Stimulated activated naive CD8-positive, alpha-beta T cell treated with anti-CD3 and anti-CD28 coated beads, Interleukin-15, Interleukin-2, amounts not matched to agents 100 U/mL and 50 U/mL, for 24 hours (primary cell): ENCODE measurements at places on chromosomes 7 and 10.

GRCh38 chr10:88136712-88137111 lies 273.3 kb downstream of the PTEN start:
- no peak for DNase-seq

DNA sequence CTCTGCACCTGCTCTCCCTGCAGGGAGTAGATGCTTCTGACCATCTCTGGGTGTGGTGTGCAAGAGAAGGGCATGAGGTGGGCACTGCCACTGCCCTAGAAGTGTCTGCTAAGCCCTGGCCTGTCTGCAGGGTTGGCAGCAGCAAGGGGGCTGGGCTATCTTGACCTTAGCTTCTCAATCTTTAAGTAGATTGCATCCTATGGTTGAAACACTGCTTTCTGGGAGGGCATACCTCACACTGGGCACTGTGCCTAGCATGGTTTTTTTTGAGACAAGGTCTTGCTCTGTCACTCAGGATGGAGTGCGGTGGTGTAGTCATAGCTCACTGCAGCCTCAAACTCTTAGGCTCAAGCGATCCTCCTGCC lies 54.9 kb downstream of the CLIP2 start:
- DNase-seq, result no peak

DNA sequence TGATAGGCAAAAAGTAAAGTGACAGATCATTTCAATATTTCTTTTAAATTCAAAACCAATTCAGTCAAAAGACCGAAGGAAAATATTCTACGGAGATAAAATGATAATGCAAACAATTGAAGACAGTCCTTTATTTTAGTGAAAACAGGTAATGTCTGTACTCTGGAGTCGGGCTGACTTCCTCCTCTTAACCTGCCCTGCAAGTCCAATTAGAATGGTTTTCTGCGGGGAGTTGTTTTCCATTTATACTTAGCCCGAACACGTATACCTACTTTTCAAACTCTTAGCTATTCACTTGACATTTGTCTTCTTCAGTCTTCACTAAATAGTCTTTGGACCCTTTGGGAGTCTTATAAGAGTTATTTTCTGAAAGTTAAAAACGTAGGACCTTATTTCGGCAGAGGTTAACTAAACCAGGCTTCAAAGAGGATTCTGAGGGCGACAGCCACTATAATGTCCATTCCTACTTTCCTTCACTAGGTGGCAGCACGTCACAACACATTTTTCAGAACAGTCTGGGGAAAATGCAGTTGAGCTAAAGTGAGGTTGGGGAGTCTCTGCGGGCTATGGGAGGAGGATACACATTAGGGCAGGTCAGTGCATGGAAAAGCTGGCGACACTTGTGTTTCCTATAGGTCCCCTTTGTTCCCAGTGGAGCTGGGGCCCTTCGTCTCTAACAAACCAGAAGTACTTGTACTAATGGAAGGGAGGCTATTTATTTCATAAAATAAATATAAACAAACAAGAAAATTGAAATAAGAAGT lies 472.0 kb downstream of the KCNMA1 start:
- DNase-seq, result peak; percentile 43

DNA sequence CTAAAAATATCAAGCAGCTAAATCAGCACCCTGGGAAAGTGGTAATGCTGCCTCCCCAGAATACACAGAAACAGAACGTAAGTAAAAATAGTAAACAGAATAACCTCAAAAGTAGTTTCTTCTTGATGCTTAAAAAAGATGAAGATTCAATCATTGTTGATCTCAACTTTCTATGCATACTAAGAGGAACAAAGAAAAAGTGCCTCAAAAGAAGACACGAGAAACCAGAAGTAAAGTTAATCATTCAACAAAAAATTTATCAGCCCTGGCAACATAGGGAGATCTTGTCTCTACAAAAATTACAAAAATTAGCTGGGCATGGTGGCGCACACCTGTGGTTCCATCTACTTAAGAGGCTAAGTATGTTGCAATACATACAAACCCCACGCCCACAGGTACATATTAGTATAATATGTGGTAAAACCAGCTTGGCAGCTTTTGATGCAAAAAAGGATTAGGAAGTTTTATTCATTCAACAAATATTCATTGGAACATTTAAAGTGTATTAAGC lies 153.7 kb downstream of the NRBF2 start:
- DNase-seq, result no peak

- no peak for DNase-seq
These were observed 15.9 kb downstream of the PRKG1 start for GRCh38 chr10:51090190-51090589.

- no peak for DNase-seq
These were observed 19.9 kb upstream of the CRHR2 start for GRCh38 chr7:30702200-30702599.

- no peak for DNase-seq
These were observed 59.3 kb downstream of the OSBPL3 start for GRCh38 chr7:24920451-24921361.

DNA sequence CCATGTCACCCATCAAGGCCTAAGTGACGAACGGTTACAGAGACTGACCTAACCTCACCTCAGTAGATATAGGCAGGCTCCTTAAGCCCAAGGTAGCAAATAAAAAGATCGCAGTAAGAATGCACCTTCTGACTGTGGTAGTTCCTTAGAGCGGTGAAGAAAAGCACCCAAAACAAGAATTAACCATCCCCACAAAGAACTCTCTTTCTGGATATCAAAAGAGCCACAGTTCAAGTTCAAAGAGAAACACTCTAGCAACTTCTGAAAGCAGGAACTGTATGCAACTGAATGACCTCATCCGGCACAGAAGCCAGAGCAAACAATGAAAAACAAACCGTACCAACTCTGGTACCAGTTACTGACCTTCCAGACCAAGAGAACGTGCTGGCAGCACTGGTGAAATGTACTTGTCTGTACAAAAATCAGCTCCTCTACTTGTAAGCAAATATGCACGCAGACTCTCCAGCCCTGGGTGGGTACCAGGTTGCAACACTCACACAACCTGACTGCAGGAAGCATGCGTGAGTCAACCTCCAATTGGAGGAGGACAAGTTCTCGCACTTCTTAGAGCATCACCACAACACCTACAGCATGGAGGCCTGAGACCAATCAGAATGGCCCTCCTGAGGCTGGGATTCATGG lies 202.7 kb downstream of the FAM107B start:
- peak; percentile 51 for DNase-seq

DNA sequence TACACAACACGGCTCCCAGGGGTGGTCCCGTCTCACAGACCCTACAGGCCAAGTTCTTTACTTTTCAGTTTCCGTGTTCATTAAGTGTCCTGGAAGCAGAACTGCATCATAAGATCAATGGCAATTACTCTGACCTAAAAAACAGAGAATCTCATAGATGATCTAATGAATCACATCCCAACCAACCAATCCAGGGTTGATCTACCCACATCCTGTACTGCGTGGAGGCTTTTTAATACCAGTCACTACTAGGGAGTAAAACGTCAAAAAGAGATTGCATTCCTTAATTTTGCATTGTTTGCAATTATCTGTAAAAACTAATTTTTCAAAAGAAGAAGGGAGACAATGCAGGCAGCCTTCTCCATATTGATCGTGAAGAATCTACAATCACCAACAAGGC lies 72.6 kb downstream of the PARD3 start:
- DNase-seq, result no peak

- DNase-seq, result no peak
These were observed 8.6 kb upstream of the WBP1L start for GRCh38 chr10:102735065-102735562.

GRCh38 chr7:149669121-149669818 lies 104.1 kb downstream of the ZNF467 start:
- peak; percentile 9 for DNase-seq

- DNase-seq, result no peak
These were observed 1005.6 kb downstream of the LRMDA start for GRCh38 chr10:76436981-76437380.

- no peak for DNase-seq
These were observed 141.9 kb downstream of the MPP7 start for GRCh38 chr10:28160866-28161405.

DNA sequence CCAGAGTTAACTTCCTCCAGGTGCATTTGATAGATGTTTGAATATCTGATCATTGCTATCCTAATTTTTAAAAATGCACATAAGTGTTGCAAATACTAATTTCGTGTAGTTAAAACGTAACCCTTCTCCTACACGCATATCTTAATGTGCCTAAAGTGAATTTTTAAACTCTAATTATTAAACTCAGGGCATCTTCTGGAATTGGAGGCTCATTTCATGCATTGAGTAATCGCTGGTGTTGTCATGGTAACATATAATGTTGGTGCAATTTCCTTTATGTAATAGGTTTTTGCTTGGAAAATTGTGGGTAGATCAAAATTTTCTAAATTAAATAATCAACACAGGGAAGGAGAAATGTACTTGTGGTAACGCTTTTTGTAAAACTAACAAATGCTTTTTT lies 56.2 kb downstream of the ARMC3 start:
- no peak for DNase-seq

DNA sequence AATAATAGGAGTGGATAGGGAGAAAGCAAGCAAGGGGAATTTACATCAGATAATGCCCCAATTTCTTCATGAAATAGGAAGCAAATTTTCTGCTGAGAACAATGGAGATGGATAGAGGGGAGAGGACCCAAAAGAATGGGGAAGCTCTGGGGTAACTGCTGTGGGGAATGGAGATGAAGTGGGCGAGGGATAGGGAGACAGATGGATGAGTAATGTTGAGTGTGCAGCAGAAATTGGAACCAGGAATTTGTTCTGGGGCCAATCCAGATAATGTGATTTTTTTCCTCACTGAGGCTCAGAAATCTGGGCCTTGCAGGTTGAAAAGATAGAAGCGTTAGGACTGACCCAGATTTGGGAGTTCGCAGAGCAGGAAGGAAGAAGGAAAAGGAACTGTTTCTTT lies 24.5 kb upstream of the MRC1 start:
- DNase-seq, result no peak

- no peak for DNase-seq
These were observed 11.2 kb downstream of the RBM20 start for GRCh38 chr10:110655320-110655719.

GRCh38 chr10:10813656-10814055 lies 204.0 kb upstream of the CELF2 start:
- no peak for DNase-seq

GRCh38 chr10:103549349-103549685 lies 55.8 kb downstream of the NEURL1 start:
- DNase-seq, result no peak

DNA sequence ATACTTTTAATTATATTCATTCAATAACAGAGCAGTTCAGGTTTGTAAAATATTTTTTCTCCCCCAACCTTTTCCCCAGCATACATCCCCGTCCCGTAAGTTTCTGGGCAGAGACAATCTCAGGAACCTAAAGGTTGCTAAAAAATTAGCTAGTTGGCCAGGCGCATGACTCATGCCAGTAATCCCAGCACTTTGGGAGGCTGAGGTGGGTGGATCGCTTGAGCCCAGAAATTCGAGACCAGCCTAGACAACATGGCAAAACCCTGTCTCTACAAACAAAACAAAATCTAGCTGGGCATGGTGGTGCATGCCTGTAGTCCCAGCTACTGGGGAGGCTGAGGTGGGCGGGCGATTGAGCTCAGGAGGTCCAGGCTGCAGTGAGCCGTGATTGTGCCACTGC lies 40.2 kb downstream of the TCF7L2 start:
- DNase-seq, result no peak

- DNase-seq, result no peak
These were observed 56.7 kb upstream of the GTF2IRD1 start for GRCh38 chr7:74396993-74397392.

GRCh38 chr7:32259931-32260596 lies 189.9 kb upstream of the PDE1C start:
- DNase-seq, result no peak

- DNase-seq, result no peak
These were observed 5.8 kb downstream of the SYNPO2L start for GRCh38 chr10:73649876-73650536.

DNA sequence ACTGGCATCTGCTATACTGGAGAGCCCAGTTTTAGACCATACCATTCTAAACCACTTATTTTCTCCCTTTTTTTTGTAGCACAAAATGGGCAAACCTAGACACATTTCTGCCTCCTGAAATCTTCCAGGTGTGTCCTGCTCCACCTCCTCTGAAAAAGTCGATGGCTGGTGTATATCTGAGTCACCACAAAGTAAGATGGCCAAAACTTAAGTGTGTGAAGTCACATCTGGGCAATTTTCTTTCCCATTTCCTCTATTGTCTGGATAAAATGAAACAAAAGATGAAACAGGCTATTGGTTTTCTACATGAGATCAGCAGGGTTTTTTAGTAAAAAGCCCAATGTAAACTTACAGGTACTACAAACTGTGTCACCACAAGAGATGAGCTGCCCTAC lies 65.5 kb downstream of the OSBPL3 start:
- no peak for DNase-seq

- no peak for DNase-seq
These were observed 104.7 kb downstream of the SEPTIN7 start for GRCh38 chr7:35905555-35905954.

GRCh38 chr7:22821702-22822485 lies 755 bp downstream of the TOMM7 start:
- peak; percentile 5 for DNase-seq

- no peak for DNase-seq
These were observed 7.8 kb upstream of the OPN4 start for GRCh38 chr10:86646532-86646931.

DNA sequence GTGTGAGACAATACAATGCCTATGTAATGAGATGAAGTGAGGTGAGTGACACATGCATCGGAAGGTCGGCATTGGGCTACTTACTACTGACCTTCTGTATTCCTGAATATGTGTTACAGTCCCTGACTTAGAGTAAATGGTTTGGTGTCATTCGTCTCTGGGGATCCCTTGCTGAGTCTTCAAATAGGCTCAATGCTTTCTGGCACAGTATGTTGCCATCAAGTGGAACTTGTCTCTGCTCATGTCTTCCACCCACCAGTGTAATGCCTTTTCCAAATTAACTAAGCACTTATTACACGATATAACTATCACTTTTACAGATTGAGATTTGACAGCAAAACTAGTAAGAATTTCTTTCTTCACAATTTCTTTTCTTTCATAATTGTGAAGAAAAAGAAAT lies 10.9 kb downstream of the CUL2 start:
- no peak for DNase-seq

DNA sequence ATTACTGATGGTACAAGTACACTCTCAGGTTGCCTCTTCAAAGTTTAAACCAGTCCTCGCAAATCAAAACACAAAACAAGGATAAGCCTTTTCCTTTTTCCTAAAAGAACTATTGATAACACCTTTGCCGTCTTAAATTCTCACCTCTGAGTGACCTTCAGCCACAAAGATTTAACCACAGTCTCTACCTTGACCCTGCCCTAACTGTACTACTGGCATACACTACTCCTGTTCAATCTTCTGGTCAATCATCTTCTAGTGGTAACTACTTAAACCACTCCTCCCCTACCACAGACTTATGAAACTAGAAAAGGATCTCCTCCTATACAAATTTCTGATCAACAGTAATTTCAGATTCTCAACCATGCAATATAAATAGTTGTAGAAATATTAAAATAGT lies 15.1 kb downstream of the UPF2 start:
- DNase-seq, result no peak

- no peak for DNase-seq
These were observed 52.6 kb downstream of the TMEM209 start for GRCh38 chr7:130152493-130153210.
